ENCODE measurements at places on chromosomes 7 and 10.

DNA sequence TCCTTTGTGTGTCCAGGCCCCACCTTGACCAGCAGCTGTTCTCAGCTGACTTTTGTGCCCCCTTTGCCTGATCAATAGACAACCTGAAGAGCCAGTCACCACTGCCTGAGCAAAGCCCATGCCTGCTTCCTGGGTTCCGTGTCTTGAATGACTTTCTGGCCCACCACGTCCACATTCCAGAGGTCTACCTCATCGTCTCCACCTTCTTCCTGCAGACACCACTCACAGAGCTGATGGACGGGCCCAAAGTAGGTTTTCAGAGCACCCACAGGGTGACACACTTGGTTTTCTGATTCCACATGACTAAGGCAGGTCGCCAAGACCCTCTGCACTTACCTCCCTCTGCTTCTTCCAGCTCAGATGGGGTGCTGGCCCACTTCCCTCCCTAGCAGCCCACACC is 126.8 kb downstream of the WDFY4 start:
- peak; percentile 77 for DNase-seq

DNA sequence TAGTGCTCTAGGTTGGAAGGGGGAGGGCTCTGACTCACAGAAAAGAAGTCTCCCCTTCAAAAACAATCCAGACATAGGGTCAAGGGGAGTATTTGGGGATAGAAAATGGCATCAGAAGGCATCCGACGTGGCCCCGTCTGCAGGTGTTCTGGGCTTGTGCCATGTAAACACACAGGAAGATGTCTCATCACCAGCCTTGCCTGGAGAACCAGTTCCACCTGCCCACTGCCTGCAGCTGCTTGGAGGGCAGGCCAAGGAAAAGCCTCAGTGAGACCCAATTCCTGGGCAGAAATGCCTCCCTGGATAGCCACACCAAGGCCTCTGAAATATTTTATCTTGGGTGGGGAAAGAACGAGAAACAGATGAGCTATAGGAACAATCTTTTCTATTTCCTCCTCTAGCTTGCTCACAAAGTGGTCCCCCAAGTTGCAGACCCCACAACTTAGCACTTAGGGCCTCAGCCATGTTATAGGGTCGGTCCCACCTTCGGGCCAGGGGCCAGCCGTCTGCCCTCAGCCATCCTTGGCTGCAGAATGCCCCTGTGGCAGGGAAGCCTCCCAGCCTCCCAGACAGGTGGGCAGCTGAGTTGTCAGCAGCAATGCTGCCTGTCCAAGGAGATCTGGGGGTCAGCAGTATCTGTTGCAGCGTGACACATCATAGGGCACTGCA is 54.3 kb upstream of the ECHDC3 start:
- no peak for DNase-seq

- DNase-seq = no peak
These were observed 3.2 kb downstream of the IDI2 start for GRCh38 chr10:1022413-1022812.

DNA sequence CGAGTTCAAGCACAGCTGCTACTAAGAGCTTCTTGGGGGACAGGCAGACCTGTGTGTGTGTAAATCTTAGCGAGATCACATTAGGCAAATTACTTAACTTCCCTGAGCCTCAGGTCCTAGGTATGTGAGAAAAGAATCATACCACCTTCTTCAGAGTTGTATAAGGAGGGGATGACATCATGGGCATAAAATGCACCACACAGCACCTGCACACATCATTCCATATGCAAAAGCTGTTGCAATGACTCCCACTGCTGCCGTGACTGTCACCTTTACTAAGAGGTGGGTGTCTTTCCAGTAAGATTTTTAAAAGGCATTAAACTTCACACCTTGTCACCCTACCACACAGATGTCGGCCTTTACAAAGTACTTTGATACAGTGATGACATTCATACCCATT is 146.0 kb downstream of the FANK1 start:
- no peak for DNase-seq

DNA sequence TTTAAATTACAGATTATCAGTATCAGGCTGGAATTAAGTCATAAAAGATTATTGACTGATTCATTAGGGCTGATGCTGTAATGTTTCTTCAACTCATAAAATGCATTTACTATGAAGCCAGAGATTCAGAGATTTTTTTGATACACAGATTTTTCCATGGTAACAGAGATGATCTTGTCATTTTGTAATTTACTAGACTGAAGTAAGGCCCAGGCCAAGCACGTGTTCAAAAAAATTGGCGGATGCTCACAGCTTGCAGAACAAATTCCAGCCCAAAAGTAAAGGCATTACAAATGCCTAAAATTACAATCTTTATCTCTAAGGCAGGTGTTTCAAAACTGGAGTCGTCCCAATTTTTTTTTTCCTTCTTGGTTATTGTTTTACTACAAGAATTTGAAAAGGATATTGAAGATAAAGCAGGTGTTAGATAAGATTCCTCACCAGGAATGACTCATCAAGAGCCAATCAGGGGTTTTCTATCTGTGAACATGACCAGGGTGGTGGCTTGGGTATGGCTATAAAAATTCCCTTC is 78.4 kb upstream of the MEOX2 start:
- DNase-seq = no peak

DNA sequence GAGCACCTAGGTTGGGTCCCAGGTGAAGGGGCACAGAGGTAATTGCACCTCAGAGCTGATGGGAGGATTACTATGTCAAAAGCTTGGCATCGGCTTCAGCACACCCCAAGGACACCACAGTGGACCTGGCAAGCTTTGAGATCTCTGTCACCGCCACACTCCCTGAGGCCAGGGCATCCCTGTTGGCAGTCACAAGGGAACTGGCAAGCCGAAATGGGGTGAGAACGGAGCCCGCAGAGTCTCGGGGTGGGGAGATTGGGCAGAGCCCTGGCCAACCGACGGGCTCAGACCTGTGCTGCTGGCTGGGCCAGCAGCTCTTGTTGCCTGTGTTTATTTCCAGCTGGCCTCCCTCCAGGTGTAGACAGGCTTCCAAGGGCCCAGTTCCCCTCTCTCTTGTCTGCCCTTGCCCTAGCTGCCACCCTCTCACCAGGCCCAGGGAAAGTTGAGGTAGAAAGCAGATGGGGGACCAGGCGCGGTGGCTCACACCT is 2.5 kb downstream of the HSPB1 start:
- DNase-seq = no peak

DNA sequence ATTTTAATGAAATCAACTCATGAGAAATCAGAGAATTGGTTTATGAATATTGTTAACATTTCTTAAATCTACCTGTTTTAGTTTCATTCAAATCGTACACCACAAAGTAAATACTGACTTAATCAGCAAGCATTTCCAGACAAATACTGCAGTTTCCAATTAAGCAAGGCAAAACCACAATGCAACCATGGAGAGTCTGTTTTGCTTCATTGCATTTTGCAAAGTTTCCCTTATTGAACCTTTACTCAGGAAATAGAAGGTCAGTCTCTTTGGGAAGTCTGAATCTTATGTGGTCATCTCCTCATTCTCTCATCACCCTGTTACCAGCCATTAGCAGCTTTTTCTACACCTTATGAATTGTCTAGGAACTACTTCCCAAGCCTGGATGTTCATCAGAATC is 400.5 kb downstream of the IPMK start:
- DNase-seq = no peak

GRCh38 chr10:69650589-69651261 is 20.7 kb downstream of the FAM241B start:
- peak; percentile 17 for DNase-seq

- no peak for DNase-seq
These were observed 23.0 kb downstream of the SFR1 start for GRCh38 chr10:104144931-104145330.

DNA sequence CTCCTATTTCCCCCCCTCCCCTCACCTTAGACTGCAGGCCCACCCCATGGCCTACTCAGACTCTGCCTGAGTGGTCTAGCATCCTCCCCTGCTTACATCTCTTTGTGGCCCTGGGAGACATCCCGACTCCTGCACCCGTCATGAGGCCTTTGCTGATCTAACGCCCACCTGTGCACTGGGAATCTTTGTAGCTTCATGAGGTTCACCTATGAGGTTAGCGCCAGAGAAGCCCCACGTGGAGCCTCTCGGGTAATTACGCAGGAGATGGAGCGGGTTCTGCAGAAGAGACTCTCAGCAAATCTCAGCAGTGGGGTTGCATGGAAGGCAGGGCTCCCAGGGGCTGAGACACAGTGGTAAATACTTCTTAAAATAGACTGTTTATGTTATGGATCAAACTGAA is 43.5 kb upstream of the HSPA12A start:
- no peak for DNase-seq

DNA sequence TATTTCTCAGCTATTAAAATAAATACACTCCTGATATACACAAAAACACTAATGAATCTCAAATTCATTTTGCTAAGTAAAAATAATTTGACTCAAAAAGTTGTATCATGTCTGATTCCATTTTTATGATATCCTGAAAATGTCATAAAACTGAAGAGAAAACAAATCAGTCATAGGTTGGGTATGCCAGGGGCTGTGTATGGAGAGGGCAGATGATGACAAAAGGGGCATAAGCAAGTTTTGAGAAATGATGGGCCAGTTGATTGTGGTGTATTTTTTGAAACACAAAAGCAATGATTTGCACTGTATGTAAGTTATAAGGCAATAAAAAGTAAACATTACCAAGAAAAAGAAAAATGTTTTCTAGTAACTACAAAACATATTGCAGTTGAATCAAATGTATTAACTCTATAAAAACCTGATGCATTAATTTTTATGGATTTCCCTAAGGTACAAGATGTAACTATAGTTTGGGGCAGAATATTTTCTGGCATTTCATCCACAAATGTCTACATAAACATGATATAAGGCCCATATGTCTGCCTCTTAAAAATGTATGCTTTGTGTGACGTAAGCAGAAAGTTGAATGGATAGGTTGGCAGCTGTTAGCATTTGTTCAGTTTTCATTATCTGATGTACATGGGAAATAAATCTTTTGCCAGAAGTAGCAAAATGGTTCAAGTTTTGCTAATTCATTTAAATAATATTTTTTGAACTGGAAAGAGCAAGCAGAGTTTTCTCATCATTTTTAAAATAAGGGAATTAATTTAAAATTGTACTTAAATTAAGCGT is 35.1 kb upstream of the ING3 start:
- DNase-seq = no peak

GRCh38 chr10:107487284-107487683 is 322.8 kb upstream of the SORCS1 start:
- peak; percentile 70 for DNase-seq

- DNase-seq = peak; percentile 44
These were observed 1.7 kb downstream of the SORCS3 start for GRCh38 chr10:104642658-104643302.

GRCh38 chr10:26112532-26112931 is 104.0 kb upstream of the GAD2 start:
- peak; percentile 17 for DNase-seq

GRCh38 chr7:31228957-31229356 is 111.6 kb downstream of the NEUROD6 start:
- DNase-seq = no peak

- DNase-seq = peak; percentile 88
These were observed 25.1 kb downstream of the HDAC9 start for GRCh38 chr7:18520450-18521235.

- DNase-seq = no peak
These were observed 352.6 kb upstream of the AUTS2 start for GRCh38 chr7:69245646-69246045.

- no peak for DNase-seq
These were observed 466.0 kb downstream of the REEP3 start for GRCh38 chr10:63987212-63987611.

GRCh38 chr7:8113184-8113583 is 144.6 kb downstream of the GLCCI1 start:
- DNase-seq = no peak

- peak; percentile 69 for DNase-seq
These were observed 83.6 kb downstream of the CFAP58 start for GRCh38 chr10:104437226-104437625.

DNA sequence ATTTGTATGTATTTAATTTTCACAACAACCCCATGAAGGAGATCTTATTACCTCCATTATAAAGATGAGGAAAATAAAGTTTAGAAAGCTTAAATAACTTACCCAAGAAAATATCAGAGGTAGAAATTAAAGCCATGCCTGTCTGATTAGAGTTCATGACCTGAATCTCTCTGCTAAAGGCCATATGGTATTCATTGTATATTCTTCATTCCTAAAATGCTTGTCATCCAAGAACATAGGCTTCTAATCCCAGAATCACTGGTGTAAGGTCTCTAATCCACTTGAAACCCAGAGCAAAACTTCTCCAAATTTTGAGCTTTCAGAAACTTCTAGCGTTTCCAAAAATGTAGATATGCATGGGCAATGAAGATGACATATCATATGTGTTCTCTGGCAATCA is 72.3 kb upstream of the YAE1 start:
- DNase-seq = no peak

GRCh38 chr7:74655324-74655723 is 2.2 kb upstream of the GTF2I start:
- DNase-seq = no peak

GRCh38 chr10:103060575-103060974 is 132.5 kb downstream of the NT5C2 start:
- DNase-seq = no peak

DNA sequence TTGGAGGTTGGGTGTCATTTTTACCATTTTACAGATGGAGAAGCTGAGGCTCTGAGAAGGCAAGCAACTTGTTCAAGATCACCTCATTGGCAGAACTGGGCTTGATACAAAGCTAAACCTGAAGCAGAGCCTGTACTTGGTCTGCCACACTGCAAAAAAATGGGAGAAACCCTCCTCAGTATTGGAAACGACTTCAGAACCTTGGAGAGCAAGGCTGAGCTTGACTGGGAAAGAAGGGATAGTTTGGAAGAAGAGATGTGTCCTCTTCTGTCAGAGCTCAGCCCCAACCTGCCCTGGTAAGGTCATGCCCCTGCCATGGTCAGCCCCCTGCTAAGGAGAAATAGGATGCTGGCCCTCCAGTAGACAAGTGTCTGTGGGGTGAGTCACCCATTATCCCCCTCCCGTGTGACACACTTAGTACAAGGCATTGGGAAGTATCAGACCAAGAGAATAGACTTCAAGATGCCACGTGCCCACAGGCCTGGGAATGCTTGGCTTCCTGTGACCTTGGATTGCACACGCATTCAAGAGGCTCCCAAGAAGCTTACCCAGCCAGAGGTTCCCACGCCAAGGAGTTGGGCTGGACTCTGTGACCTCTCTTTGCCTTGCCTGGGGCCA is 56.2 kb upstream of the SMNDC1 start:
- peak; percentile 48 for DNase-seq

- DNase-seq = peak; percentile 53
These were observed 248.9 kb downstream of the FOXP2 start for GRCh38 chr7:114663502-114663901.

- DNase-seq = no peak
These were observed 49.4 kb upstream of the DPYSL4 start for GRCh38 chr10:132137111-132138072.

DNA sequence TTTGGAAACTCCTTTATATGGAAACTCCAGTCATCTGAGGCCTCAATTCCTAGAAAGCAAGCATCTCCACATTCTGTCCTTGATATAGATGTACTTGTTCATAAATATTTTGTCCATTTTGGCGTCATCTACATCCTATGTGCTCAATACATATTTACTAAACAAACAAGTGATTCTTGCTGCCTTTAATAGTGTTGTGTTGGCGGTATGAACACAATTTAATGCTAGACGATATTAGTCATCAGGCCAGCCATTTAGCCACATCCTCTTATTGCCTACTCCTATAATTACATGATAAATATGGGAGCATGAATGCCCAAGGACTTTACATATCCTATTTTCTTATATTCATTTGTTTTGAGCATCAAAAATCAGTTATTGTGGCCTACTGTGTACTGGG is 18.5 kb upstream of the IFRD1 start:
- DNase-seq = peak; percentile 39
